ENCODE measurements at places on chromosomes 7 and 10.
A peak's percentile ranks its signal among the peaks of the same experiment; 100 is the strongest.

GRCh38 chr7:55360486-55360885, 4.7 kb upstream of the LANCL2 start:
- no peak for DNase-seq

DNA sequence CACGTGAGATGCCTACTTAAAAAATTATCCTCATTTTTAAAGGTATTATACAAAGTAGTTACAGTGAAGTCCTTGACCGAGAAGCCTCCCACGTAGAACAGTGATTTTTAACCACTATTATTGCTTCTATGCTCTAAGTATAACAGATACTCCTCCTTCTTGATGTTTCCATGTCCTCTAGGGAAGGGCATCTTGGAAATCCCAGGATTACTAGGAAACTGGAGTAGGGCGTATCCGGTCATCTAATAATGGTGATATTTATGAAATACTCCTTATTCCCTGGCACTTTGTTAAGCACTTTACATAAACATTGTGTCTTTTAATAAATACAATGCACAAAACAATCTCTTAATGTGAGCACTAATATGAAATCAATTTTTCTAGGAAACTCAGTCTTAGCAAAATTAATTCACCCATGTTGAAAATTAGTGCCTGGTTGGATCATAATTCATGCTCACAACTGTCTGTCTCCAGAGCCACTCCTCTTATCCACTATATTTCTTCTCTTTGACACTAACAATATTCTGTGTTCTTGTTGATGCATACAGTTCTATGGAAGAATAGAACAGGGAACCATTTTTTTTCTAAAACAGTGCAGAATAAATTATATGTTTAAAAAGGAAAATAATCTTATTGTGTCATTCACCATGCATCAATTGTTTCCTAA, 128.6 kb upstream of the SEMA3E start:
- no peak for DNase-seq

- no peak for DNase-seq
These were observed 208.7 kb downstream of the PAXIP1 start for GRCh38 chr7:154794147-154794780.

DNA sequence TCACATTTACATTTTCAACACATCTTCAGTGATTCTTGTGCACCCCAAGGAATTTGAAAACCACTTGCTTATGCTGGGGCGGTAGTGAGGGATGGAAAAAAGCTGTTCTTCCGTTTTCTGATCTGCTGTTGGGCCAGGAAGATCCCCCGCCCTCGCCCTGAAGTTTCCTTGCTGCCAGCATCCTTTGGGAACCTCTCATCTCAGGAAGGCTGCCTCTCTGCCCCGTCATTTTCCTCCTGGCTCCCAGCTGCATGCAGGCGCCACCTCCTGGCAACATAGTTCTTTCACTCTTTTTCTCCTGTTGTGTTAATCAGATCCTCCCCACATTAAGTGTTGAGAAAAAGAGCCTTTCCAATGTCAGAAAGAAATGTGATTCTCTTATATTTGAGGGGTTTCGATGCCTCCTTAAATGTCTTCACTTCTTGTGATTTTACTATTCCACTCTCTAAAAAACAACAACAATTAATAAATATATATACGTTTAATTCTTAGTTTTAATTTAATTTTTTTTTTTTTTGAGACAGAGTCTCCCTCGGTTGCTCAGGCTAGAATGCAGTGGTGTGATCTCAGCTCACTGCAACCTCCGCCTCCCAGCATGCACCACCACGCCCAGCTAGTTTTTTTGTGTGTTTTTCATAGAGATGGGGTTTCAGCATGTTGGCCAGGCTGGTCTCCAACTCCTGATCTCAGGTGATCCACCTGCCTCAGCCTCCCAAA, 122.9 kb downstream of the RALA start:
- DNase-seq: peak; percentile 37

GRCh38 chr10:68901105-68901927, at the start of gene DDX50:
Gene DDX50, plus strand, starts transcription at chr10:68901315. Its CDS starts 70 bp downstream, at chr10:68901385.
- peak; percentile 79 for DNase-seq

- DNase-seq: no peak
These were observed 217.7 kb upstream of the KCND2 start for GRCh38 chr7:120055300-120055699.

GRCh38 chr10:11773761-11774441, 31.7 kb downstream of the ECHDC3 start:
- no peak for DNase-seq

GRCh38 chr7:81415181-81415580, 354.7 kb downstream of the HGF start:
- DNase-seq: no peak

DNA sequence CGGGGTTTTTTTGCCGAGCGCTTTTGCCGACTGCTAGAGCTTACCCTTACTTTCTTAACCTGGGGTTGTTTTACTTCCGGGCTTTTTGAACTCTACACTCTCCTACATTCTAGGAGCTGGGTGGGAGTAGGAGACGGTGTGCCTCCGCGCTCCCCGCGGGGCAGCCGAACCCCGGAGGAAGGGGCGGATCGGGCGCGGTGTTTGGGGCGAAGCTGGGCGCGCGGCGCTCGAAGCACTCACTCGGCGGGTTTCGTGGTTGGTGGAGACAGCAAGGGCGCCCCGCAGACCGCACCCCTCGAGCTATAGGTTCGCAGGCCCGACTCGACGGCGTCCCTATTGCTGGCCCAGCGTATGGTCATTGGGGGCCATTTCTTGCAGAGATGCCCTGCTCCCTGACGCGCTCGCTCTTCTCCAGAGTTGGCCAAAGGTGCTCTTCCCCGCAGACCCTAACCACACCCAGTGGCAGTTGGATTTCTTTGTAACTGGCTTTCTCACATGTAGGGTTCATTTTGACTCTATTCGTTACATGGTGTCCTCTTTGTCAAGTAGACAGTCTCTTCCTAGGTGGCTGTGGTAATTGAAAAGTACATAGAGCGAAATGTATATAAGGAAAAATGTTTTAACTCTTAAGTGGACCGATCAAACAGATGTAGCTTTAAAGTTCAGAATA, 364 bp downstream of the ZNF518A start:
- peak; percentile 37 for DNase-seq
